ENCODE measurements at places on chromosomes 5 and 9.

DNA sequence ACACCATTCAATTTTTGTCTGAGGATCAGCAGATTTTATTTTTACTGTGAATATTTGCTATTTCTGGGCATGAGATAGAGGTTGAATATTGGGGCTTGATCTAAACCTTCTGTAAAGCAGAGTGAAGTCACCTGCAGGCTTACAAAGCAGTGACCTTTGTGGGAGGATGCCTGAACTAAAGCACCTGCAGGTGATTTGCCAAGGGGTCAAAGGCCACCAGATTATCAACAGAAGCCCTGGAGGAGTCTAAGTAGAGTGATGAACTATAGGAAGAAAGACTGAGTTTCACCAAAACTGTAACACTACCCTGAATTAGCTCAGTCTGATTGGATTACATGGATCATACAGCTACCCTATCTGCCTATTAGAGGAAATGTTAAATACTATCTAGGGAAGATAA, 144.3 kb upstream of the PRLR start:
- peaks cover 3% of the 10 kb centered on the region for H3K4me1 ChIP-seq
- H3K27me3 ChIP-seq: no peaks in the 10 kb centered on the region
- no peaks in the 10 kb centered on the region for H3K36me3 ChIP-seq
- no peak overlapping the region for H3K4me3 ChIP-seq
- no peak overlapping the region for H3K27ac ChIP-seq
- DNase-seq: no peak

DNA sequence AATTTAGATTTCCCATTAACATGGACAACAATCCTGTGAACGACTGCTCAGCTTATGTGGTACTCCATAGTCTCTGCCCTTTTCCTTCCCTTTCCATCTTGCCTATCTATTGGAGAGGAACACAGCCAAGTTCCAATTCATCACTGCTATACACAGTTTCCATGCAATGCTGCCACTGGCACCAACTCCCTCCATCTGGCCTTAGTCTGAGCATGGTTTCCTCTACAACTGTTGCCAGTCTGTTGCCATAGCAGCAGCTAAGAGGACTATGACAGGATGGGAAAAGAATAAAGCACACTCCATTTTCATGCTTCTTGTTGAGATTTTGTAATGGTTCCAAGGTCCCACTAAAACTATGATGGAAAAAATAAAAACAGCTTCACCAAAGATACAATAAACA, 189.0 kb downstream of the HCN1 start:
- no peak for DNase-seq
- H3K4me3 ChIP-seq: no peak overlapping the region
- no peaks in the 10 kb centered on the region for H3K27me3 ChIP-seq

DNA sequence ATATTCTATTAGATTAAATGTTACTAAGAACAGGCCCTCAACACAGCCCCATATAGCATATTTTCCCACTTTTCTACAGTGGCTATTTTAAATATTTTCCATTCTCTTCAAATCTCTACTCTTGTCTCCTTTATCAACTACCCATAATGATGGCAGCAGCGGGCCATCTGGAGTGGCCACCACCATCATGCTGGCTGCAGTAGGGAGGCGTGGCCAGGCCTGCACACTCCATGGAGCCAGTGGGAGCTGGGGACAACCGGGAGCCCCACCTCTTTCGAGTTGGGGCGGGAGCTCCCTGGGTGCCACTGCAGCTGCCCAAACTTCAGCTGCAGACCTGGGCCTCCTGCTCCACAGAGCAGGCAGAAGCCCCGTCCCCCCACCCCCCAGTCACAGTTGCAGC, 98.4 kb upstream of the RANBP6 start:
- H3K4me1 ChIP-seq: no peaks in the 10 kb centered on the region
- no peaks in the 10 kb centered on the region for H3K27me3 ChIP-seq
- DNase-seq: no peak
- no peaks in the 10 kb centered on the region for H3K36me3 ChIP-seq

- DNase-seq: no peak
- H3K27ac ChIP-seq: no peak overlapping the region
- no peak overlapping the region for H3K4me3 ChIP-seq
- no peaks in the 10 kb centered on the region for H3K4me1 ChIP-seq
- H3K27me3 ChIP-seq: no peaks in the 10 kb centered on the region
- no peaks in the 10 kb centered on the region for H3K36me3 ChIP-seq
These were observed 39.1 kb upstream of the RANBP6 start for GRCh38 chr9:6054280-6055099.

- no peak overlapping the region for H3K4me3 ChIP-seq
- H3K27me3 ChIP-seq: no peaks in the 10 kb centered on the region
- no peaks in the 10 kb centered on the region for H3K4me1 ChIP-seq
- DNase-seq: no peak
- no peaks in the 10 kb centered on the region for H3K36me3 ChIP-seq
These were observed 80.2 kb downstream of the GCNT1 start for GRCh38 chr9:76539180-76539579.

All from vagina (tissue), 2 donors.